ENCODE measurements at places on chromosomes 12 and 14.

DNA sequence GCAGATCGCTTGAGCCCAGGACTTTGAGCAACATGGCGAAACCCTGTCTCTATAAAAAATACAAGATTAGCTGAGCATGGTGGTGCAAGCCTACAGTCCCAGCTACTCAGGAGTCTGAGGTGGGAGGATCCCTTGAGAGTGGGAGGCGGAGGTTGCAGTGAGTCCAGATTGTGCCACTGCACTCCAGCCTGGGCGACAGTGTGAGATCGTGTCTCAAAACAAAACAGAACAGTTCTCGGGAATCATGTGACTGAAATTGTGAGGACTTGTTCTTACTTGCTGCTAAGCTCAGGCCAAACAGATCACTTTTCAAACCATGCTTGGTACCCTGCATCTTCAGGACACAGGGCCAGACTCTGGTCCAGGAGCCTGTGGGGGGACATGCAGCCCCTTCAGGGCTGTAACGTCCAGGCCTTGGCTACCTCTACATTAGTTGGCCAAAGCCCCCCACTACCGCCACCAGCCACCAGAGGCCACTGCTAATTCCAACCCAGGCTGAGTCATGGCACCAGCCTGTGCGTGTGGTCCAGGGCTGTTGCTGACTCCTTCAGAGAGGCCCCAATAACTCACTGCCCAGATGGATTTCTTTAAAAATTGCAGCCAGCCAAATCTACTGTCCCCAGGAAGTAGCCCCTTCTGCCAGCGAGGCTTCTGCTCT lies 33.4 kb upstream of the SYNDIG1L start:
- peak; percentile 81 for DNase-seq

DNA sequence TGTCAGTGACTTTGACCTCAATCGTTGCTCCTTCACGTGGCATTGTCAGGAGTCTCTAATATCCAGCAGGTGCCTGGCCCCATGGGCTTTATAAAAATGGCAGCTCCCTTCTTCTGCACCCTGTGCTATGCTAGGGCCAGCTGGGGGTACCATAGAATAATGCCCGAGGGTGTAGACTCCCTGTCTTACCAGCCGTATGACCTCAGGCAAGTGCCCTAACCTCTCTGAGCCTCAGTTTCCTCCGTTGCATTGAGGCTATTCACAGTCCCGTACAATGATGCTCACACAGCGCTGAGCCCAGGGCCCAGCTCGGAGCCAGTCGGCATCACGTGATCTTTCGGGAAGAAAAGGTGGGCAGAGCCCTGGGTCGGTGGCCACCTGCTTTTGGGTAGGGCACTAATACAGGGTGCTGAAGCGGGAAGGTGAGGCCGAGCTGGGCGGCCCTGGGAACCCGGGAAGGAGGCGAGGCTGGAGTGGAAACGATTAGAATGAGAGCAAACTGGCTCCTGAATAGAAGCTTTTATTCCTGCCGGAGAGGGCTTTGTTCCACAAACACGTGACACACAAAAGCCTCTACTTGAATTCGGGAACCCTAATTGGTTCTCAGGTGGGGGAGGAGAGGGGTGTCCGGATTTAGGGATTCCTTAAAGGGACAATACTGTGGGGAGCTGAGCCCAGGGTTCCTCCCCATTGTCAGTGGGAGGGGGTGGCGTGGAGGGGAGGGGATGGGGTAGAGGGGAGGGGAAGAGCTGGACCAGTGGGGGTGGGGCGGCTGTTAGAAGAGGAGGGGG lies 19.9 kb upstream of the MSI1 start:
- peak; percentile 49 for DNase-seq

DNA sequence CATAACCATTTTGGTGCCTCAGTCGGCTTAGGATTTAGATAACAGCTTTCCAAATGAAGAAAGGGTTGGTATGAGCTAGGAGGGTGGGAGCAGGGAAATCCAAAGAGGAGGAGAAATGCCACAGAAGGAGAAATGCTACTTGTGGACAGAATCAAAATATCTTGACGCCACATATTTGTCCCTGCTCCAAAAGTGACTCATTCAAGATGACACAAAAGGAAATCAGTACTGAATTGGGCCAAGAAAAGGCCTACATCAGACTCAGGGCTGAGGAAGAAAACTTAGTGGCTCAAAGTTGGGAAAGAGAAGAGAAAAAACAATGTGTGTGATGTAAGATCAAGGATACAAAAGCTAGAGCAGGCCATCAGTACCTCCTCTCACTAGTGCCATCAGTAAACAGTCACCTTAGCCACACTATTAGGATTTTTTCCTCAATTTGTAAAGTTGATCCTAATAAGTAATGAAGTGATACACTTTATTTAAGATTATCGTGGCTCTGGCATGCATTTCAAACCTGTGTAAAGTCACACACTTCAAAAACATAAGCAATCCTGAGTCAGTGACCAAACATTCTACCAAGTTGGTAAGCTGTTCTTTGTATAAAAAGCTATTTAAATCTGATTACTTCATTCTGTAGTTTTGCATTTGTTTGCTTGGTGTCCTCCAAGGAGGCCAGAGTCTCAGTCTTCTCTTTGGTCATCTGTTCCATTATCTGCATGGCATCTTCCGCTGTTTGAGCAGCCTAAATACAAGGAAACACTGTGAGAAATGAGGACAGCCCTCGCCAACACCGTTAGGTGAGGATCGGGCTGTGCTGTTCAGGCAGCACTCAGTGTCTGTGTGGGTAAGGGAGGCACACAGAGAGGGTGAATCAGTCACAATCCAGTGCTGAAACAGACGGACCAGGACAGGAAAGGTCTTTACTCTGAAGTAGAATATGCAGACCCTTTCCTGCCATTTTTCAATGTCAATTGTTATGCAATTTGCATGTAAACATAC lies 52.6 kb upstream of the VPS33A start:
- no peak for DNase-seq

GRCh38 chr12:9721394-9722092 lies 11.4 kb downstream of the CLECL1 start:
- no peak for DNase-seq
